Fibroblast of the aortic adventitia (primary cell): ENCODE measurements at places on chromosomes 2 and 18. TPM values are rescaled to one million over a fixed set of nuclear protein-coding genes. Genes with fewer than 3 reads are reported as not detected.

Gene SKA1
- 3.0 and 29.5 TPM in 2 replicates for total RNA-seq

Gene SKOR2
- total RNA-seq = not detected in 2 replicates

Gene DHX57
- 25.0 and 69.4 TPM in 2 replicates for total RNA-seq

Gene ACMSD
- total RNA-seq = not detected in 2 replicates

Gene SALL3
- total RNA-seq = not detected in 2 replicates

Gene RUFY4
- total RNA-seq = not detected in 2 replicates

Gene PRKAG3
- total RNA-seq = 0.18 and 0.41 TPM in 2 replicates

Gene DCDC2C
- total RNA-seq = not detected in 2 replicates

Gene TGFA
- total RNA-seq = not detected in 2 replicates

Gene COL6A3
- 1,372 and 1,478 TPM in 2 replicates for total RNA-seq

Gene CDH2
- total RNA-seq = 38.3 and 64.1 TPM in 2 replicates

Gene SPP2
- total RNA-seq = 0.36 TPM in 1 of 2 replicates, not detected in the other

Gene ALK
- 0.27 and 0.82 TPM in 2 replicates for total RNA-seq

Gene CFLAR
- total RNA-seq = 71.5 and 134 TPM in 2 replicates

Gene UNC50
- 42.8 and 49.6 TPM in 2 replicates for total RNA-seq

Gene SCRN3
- total RNA-seq = 21.8 and 34.6 TPM in 2 replicates

Gene KIF1A
- under 0.01 TPM in 1 of 2 replicates, not detected in the other for total RNA-seq

Gene CTAGE1
- not detected in 2 replicates for total RNA-seq

Gene MALL
- 10.1 and 442 TPM in 2 replicates for total RNA-seq

Gene LRRTM4
- total RNA-seq = 0.18 and 1.5 TPM in 2 replicates

Gene TUBA3E
- not detected in 2 replicates for total RNA-seq

Gene SLC23A3
- 1.6 and 3.1 TPM in 2 replicates for total RNA-seq

Gene SLC9A2
- total RNA-seq = under 0.01 TPM in 1 of 2 replicates, not detected in the other
